HT1080 (cell line): ENCODE measurements at places on chromosomes 13 and 19.

GRCh38 chr13:110874508-110874960 is 40.3 kb downstream of the ANKRD10 start:
- peak; percentile 56 for DNase-seq

DNA sequence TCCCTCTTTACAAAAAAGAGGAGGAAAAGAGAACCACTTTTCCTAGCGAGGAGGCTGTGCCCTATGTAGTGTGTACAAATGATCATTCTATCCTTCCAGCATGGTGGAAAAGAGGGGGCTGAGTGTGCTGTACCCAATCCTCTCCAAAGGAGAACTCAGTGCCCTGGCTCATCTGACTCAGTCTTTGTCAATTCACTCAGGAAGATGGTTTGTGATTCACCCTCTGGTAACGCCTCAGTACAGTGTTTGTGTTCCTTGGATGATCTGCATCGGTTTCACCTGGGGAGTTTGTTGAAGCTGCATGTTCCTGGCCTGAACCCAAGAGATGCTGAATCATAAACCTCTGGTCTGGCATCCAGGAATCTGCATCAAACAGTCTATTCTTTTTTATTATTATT is 18.3 kb upstream of the ENOX1 start:
- DNase-seq, result peak; percentile 98

- no peak for DNase-seq
These were observed 1.3 kb upstream of the GJB2 start for GRCh38 chr13:20193907-20194631.

DNA sequence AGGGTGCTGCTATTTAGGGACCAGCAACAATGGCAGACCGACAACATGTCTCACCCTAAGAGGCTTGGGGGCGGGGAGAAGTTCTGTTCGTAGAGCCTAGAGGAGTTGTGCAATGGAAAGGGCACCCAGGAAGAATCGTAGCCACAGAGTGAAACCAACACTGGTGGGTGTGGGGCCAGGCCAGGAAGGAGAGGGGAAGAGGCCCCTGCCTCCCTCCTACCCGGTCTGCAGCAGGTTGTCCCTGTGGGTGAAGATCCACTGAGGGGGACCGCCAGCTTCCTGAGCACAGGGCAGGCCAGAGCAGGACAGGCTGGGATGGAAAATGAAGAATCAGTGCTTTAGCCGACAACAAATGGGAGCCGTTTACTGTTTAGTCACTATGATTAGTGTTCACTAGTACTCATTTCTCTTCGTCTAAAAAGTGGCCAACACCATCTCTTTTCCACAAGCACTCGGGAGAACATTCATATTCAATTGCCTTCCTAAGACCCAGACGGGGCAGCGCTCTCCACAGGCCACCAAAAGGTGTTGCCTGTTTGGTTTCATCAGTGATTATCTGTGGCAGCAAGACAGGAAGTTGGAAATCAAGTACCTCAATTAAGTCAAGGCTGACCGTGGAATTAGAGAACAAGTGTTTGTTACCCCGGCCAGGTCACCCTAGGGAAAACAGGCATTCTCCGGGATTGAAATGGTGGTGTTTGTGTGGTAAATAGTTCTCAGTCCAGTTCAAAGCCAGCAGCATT is 1.1 kb upstream of the ATP11A start:
- no peak for DNase-seq

DNA sequence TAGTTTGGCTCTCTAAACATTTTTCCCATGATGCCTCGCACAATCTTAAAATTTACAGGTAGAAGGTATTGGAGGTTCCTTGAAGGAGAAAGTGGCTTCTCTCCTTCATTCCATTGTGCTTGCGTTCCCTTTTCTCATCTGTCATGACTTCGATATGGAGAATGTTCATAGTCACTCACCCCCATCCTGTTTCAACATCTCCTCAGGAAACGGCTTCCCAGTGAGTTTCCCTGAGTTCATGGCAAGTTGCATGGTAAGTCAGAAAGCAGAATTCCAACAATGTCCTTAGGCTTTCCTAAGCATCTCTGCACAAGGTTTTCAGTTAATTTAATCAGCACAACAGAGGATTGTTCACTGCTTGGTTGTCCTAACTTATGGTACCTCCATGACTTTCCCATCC is 581.8 kb upstream of the SLITRK5 start:
- peak; percentile 84 for DNase-seq

GRCh38 chr19:1094655-1094977 is 559 bp downstream of the POLR2E start:
- no peak for DNase-seq

GRCh38 chr13:113018676-113019465 is 49.9 kb downstream of the MCF2L start:
- no peak for DNase-seq

DNA sequence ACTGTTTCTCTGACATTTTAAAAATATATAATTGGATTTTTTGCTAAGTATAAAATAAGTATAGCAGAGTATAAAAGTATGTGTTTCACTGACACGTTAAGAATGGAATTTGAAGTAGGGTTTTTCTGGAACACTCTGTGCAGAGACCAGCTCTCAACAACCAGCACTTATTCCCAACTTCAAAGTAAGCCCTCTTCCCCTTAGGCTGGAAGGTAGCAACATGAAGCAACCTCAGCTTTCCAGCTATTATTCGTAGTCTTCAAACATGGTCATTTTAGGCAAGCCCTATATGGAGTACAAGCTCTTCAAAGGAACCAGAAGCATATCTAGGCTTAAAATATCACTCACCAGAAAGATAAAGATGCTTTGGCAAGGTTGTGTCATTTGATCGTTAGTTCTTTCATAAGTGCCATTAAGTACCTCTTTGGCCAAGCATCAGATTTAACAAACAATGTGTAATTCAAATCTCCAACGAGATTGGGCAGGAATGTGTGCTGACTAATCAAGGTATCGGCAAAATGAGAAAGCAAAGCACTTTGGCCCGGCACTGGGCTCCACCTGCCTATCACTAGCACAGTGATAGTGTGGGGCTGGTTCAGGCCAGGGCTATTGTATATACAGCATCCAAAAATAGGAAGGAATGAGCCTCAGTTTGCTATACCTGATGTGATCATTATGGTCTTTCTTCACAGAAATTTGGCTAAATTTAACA is 95.9 kb upstream of the FREM2 start:
- DNase-seq, result no peak

- DNase-seq, result no peak
These were observed 197.7 kb downstream of the SLITRK6 start for GRCh38 chr13:85601526-85601925.

- DNase-seq, result peak; percentile 92
These were observed 49.1 kb upstream of the UBAC2 start for GRCh38 chr13:99151516-99151915.

- DNase-seq, result no peak
These were observed 63.1 kb downstream of the CEBPG start for GRCh38 chr19:33436360-33437345.

GRCh38 chr13:72985610-72986009 is 73.2 kb upstream of the KLF5 start:
- DNase-seq, result no peak

- DNase-seq, result peak; percentile 84
These were observed 9.1 kb upstream of the OLFM2 start for GRCh38 chr19:9945319-9945966.

DNA sequence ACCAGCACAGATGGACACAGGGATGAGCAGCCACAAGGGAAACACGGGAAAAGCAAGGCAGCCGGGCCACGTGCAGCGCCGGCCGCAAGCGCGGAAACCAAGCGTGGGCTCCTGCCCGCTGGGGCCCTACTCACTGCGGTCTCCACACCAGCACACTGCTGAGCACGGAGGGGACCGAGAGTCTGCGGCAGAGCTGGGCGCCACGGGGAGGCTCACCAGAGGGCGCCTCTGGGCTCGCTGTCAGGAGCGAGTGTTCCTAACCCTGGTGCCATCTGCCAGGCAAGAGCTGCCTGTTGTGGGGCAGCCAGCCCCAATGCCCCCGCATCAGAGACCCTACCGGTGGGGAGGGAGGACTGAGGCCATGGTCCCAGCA is 26.5 kb downstream of the MPND start:
- DNase-seq, result no peak

GRCh38 chr13:82165396-82166174 is 1716.7 kb downstream of the SLITRK1 start:
- DNase-seq, result no peak

DNA sequence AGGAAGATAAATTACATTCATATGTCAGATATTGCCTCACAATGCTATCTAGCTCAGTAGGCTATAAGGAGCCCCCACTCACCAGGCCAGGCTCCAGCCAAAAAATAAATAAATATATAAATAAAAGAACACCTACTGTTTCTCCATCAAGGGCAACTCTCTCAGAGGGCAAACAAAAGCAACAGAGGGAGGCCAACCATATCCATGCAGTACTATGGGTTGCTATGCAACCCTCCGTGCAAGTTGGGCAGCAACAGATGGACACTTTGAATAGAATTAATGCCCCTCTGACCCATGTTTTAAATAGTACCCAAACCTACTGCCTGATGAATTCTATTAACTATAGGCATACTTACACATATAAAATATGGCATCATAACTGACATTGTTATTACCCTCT is 279.8 kb upstream of the EDNRB start:
- DNase-seq, result no peak

DNA sequence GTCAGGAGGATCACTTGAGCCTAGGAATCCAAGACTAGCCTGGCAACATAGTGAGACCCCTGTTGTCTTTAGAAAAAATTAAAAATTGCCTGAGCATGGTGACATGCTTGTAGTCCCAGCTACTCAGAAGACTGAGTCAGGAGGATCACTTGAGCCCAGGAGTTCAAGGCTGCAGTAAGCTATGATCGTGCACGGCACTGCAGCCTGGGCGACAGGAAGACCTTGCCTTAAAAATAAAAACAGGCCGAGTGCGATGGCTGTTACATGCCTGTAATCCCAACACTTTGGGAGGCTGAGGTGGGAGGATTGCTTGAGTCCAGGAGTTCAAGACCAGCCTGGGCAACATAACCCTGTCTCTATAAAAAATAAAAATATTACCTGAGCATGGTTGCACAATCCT is 5.4 kb downstream of the HNRNPUL1 start:
- no peak for DNase-seq

- no peak for DNase-seq
These were observed 411.8 kb downstream of the ZNF536 start for GRCh38 chr19:30783936-30784335.

GRCh38 chr13:59034198-59034597 is 1129.5 kb downstream of the DIAPH3 start:
- DNase-seq, result no peak

GRCh38 chr19:3073931-3074595 is 11.8 kb upstream of the TLE5 start:
- no peak for DNase-seq

GRCh38 chr13:37134411-37135041 is 29.1 kb upstream of the CSNK1A1L start:
- no peak for DNase-seq

GRCh38 chr13:46383383-46383782 is 3.7 kb downstream of the RUBCNL start:
- DNase-seq, result no peak

GRCh38 chr19:48481846-48482639 is 12.9 kb downstream of the CYTH2 start:
- DNase-seq, result no peak

DNA sequence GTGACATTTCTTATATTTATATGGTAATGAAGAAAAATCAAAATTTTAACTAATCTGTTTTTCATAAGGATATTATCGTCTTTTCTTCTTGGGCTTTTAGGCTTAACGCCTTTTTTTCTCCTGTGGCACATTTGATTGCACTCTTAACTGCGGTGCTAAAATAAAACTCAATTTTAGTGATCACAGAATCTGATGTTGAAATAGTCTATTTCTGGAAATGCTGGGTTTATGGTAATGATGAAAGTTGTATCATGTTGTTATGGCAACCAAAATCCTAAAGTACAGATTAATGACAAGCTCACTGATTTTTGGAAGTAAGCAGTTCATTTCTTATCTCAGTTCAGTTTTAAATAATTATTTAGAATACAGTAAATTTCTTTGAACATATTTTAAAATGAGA is 85.3 kb downstream of the COG6 start:
- no peak for DNase-seq

GRCh38 chr19:14561847-14562351 is 10.0 kb downstream of the NDUFB7 start:
- no peak for DNase-seq

DNA sequence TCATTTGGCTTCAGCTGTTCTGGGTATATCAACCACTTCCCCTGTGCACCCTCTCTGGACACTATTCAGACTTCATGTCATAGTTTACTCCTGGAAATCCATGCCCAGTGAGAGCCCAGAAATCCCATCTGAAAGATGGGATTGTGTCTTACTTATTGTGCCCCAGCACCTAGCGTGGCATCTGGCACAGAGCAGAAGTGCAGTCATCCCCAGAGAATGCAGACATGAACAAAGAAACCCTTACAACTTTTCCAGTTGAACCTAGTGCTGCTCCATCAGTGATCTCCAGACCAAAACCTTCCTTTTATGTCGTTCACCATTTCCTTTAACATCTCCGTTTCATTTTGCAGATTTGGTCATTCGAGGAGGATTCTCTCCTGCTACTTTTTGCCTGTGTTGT is 60.6 kb downstream of the MBNL2 start:
- peak; percentile 74 for DNase-seq

- no peak for DNase-seq
These were observed 12.0 kb downstream of the FPR1 start for GRCh38 chr19:51739466-51740213.

DNA sequence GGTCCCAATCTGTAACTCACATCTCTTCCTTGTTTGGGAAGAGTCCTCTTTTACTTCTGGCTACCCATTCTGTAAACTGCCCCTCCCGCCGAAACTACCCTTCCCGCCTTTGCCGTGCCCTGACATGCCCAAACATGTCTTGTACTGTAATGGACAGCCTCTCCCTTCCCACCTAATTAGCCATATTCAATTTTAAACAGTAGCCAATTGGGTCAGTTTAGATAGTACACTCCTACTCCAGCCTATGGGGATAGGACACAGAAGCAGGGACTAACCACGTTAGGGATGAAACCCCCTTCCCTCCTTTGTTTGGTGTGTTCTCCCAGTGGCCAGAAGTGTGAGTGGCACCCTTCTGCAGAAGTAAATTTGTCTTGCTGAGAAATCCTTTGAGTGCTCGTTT is 34.2 kb downstream of the SACS start:
- peak; percentile 25 for DNase-seq

GRCh38 chr13:108368250-108368905 is 98.9 kb downstream of the TNFSF13B start:
- no peak for DNase-seq

DNA sequence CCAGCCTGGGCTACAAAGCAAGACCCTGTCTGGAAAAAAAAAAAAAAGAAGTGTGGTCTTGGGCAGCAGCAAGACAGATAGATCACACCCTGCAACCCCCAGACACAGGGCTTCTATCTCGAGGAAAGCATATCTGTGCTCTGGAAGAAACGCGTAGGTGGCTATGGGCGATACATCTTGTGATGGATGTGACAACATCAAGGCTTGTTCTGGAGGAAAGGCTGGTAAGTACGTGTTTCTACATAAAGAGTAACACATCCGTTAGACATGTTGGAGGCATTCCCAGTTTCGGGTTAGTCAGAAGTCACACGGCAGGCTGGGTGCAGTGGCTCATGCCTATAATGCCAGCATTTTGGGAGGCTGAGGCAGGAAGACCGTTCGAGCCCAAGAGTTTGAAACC is 6.6 kb upstream of the DHDH start:
- peak; percentile 91 for DNase-seq

- DNase-seq, result peak; percentile 87
These were observed 2662.4 kb upstream of the PCDH20 start for GRCh38 chr13:64078025-64078424.

- DNase-seq, result no peak
These were observed 15.0 kb downstream of the LIPE start for GRCh38 chr19:42412227-42412626.

- no peak for DNase-seq
These were observed 852.7 kb upstream of the KLHL1 start for GRCh38 chr13:70960841-70961443.
